Fibroblast of gingiva (primary cell): ENCODE measurements at places on chromosomes 1 and 21.

DNA sequence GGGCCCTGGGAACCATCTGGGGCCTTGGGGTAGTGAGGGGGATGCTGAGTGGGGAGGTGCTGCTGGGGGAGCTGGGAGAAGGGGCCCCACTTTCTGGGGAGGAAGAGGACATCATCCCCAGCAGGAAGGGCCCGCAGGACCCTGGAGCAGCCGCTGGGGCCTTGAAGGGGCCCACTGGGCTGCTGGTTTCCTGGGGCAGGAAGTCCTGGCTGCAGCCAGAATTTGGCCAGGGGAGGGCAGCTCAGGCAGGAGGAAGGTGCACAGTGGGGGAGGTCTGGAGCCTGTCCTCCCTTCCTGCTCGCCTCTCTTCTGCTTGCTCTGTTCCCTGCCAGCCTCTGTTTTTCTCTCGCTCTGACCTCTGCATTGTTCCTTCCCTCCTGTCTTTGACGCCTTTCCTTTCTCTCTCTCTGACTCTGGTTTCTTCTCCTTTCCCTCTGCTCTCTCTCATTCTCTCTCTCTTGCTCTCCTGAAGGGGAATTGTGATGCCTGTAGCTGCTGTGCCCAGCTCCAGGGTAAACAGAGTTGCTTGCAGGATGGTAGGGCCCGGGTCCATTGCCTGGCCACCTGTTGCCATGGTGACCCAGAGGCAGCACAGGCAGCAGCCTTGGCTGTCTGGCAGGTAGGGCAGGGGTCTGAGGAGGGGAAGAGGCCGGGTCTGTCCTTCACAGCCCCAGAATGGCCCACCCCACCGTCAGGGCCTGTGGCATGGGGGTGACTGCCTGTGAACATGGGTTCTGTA lies 23.9 kb downstream of the ACOT11 start:
- no peak for DNase-seq

- DNase-seq: no peak
Measured at GRCh38 chr1:68178821-68179490, 53.4 kb downstream of the WLS start.

- no peak for DNase-seq
Measured at GRCh38 chr1:9400425-9401079, 107.9 kb downstream of the SPSB1 start.

DNA sequence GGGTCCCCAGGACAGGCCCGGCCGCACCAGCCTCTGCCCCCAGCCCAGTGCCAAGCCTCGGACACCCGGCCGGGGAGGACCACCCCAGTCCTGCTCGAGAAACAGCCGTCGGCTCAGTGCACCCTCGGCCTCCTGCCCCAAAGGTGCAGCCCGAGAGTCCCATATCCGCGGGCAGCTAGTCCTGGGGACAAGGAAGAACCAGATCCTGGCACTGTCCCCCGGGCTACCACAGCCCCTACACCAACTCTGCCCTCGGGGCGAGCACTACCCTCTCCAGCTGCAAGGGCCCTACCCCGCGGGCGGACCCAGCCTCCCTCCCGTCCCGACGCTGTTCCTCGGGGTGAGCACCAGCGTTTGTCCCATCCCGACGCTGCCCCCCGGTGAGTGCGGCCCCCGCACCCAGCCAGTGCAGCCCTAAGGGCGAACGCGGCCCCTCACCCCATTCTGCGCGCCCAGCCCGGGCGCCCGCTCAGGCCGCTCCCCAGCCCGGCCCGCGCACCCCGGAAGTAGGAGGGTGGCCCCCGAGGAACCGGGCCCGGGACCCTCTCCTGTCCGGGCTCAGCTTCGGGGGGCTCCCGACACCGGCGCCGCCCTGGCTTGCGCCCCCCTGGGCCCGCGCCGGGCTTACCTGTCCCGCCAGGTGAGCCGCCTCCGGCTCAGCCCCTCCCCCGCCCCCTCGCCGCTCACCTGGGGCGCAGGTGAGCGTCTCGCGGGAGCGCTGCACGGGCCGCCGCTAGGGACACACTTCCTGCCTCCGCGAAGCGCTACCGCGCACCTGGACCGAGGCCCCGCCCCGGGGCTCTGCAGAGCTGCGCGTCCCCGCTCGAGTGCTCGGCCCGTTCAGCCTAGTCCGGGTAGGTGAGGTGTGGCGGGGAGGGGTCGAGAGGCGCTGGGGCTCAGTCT lies at the start of gene KDF1:
Gene KDF1, minus strand, starts transcription at position 747 of the 903 bp plus-strand sequence. CDS start 8,088 bp downstream, outside the sequence.
- no peak for DNase-seq

DNA sequence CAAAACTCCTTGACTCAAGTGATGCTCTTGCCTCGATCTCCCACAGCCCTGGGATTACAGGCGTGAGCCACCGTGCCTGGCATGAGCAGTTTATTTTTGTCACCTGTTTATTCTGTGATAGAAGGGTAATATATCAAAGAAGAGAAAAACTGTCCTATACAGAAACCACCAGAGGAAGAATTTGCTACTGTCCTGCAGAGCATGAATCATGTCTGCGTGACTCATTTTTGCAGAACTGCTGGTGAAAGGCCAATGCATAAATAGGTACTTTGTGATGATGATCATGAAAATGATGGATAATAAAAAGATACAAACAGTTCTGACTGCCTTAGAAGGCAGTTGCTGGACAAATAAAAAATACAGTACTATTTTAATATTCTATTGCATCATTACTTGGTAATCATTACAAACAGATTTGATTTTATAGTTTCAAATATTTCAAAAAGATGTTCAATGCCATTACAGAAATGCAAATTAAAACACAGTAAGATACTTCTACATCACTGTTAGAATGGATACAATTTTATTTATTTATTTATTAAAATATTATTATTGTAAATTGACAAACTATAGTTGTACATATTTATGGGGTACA lies 26.5 kb downstream of the RIPPLY3 start:
- DNase-seq: peak; percentile 42

- no peak for DNase-seq
Measured at GRCh38 chr1:176574756-176575155, 111.8 kb downstream of the PAPPA2 start.

DNA sequence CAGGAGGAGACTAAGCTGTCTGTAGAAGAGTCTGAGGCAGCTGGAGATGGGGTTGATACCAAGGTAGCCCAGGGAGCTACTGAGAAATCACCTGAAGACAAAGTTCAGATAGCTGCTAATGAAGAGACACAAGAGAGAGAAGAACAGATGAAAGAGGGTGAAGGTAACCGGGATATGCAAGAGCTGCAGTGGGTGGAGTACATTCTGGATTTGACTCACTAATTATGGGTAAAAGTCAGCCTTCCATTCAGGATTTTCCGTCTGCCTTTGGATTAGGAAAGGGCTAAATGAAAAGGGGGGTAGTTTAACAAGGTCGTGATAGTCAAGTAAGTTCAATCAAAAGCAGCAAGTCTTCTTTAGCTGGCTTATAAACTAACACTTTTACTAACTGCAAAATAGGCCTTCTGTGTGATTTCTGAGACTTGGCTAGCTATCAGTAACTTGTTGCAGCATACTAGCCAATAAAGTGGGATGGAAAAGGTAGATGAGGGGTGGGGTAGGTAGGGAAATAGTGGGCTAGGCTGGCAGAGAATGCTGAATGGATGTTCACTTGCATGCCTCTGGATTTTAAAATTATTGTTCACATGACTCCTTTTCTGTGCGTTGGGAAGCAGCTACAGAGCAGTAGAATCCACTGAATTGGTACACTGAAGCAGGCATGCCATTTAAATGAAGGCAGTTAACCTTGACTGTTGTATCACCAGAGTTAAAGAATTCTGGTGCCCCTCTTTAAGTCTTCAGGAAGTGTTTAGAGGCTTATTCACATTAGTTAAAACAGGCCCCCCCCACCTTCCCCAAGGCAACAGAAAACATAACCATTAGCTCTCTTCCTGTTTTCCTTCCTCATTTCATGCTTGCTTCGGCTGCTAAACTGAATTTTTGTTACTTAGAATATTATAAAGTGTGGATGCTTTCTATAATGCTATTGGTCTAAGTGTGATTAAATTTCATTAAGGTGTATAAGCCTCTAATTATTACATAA lies 15.4 kb downstream of the CCDC17 start:
- no peak for DNase-seq

- DNase-seq: no peak
Measured at GRCh38 chr1:45265244-45265643, 58.8 kb upstream of the ZSWIM5 start.

DNA sequence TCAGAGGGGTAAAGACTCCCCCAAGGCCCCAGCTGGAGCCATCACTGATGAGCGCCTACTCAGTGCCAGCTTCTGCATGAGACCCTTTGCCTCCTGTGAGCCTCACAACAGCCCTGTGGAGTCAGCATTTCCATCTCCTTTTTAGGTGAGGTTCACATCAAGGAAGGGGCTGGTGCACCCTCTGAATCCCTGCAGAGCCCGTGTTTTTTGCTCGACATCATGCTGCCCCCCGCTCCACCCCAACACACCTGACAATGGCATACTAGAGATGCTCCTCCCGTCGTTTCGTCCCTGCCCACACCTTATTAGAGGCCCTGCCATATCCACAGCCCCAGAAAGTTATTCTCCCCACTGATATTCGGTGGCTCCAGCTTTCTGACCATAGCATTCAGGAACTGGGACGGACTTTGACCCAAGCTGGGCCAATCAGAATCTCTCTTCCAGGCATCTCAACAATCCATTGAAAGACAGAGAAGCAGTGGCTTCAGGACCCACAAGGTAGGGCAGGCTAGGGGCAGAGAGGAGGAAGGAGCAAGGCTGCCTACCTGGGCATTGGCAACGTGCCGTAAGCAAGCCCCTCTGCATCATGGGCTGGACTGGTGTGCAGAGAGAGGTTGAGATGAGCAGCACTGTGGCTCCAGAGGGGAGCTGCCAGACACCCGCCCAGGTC lies 32.7 kb downstream of the EPHA10 start:
- DNase-seq: no peak

- DNase-seq: peak; percentile 64
Measured at GRCh38 chr1:197178998-197179397, 32.5 kb upstream of the ASPM start.

GRCh38 chr1:207605444-207606361 lies 39.2 kb upstream of the CR1L start:
- DNase-seq: no peak

DNA sequence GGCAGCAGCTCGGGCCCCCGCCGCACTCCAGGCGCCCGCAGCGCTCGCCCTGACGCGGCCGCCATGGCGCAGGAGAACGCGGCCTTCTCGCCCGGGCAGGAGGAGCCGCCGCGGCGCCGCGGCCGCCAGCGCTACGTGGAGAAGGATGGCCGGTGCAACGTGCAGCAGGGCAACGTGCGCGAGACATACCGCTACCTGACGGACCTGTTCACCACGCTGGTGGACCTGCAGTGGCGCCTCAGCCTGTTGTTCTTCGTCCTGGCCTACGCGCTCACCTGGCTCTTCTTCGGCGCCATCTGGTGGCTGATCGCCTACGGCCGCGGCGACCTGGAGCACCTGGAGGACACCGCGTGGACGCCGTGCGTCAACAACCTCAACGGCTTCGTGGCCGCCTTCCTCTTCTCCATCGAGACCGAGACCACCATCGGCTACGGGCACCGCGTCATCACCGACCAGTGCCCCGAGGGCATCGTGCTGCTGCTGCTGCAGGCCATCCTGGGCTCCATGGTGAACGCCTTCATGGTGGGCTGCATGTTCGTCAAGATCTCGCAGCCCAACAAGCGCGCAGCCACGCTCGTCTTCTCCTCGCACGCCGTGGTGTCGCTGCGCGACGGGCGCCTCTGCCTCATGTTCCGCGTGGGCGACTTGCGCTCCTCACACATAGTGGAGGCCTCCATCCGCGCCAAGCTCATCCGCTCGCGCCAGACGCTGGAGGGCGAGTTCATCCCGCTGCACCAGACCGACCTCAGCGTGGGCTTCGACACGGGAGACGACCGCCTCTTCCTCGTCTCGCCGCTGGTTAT lies 2.8 kb downstream of the KCNJ9 start:
- no peak for DNase-seq

- DNase-seq: peak; percentile 95
Measured at GRCh38 chr1:198212675-198213074, 55.9 kb downstream of the NEK7 start.

- no peak for DNase-seq
Measured at GRCh38 chr1:191343816-191344215, 814.4 kb upstream of the RGS18 start.

DNA sequence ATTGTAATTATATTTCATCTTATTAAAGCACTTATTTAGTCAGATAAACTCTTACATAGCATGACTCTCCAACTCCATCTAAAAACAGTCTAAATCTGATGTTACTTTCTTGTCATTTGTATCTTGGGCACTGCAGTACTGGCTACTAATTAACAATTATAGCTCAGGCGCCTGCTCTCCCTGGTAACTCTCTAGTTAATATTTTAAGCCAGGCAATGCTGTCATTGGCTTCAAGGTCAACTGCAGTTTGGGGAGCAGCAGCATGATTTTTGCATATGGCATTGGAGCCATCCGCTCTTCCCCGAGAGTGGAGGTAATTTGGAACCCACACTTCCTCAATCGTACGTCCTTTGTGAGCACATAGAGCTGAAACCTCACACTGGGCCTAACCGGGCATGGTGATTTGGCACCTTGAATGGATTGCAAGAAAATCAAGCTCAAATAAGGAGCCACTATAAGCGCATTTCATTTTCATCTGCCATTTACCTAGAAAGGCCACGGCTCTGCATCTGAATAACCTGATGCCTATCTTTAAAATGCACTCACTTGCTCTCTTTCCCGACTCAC lies 187.7 kb downstream of the KAZN start:
- DNase-seq: no peak
